ENCODE measurements at places on chromosomes 16 and 17. TPM values are rescaled to one million over a fixed set of nuclear protein-coding genes. Genes with fewer than 3 reads are reported as not detected.

PGAP3 gene
- 19.7 TPM for polyA plus RNA-seq

ARHGDIG gene
- not detected for polyA plus RNA-seq

CD300LG gene
- not detected for polyA plus RNA-seq

TPSG1 gene
- polyA plus RNA-seq, result not detected

PABPN1L gene
- polyA plus RNA-seq, result not detected

KRT9 gene
- not detected for polyA plus RNA-seq

SULT1A1 gene
- 19.2 TPM for polyA plus RNA-seq

TLCD2 gene
- 0.03 TPM for polyA plus RNA-seq

TOX3 gene
- not detected for polyA plus RNA-seq

SPNS2 gene
- not detected for polyA plus RNA-seq

SDR42E2 gene
- polyA plus RNA-seq, result 1.3 TPM

BPTF gene
- 13.5 TPM for polyA plus RNA-seq

CLEC19A gene
- polyA plus RNA-seq, result not detected

SLC5A10 gene
- 0.19 TPM for polyA plus RNA-seq

GRB2 gene
- 141 TPM for polyA plus RNA-seq

MAPK7 gene
- 4.6 TPM for polyA plus RNA-seq

OGFOD3 gene
- polyA plus RNA-seq, result 20.5 TPM
